Hair follicle dermal papilla cell (primary cell): ENCODE measurements at places on chromosomes 6 and 20. TPM values are rescaled to one million over a fixed set of nuclear protein-coding genes. Genes with fewer than 3 reads are reported as not detected.

Gene SAMD10
- 0.49 TPM in 2 replicates for total RNA-seq

Gene HLA-DRB1
- total RNA-seq, result 0.12 and 3.1 TPM in 2 replicates

Gene RAB44
- total RNA-seq, result under 0.01 TPM in 1 of 2 replicates, not detected in the other

Gene BEND6
- total RNA-seq, result 18.2 and 20.8 TPM in 2 replicates

Gene HSP90AB1
- 553 and 574 TPM in 2 replicates for total RNA-seq

Gene EFCAB8
- total RNA-seq, result under 0.01 TPM in 1 of 2 replicates, not detected in the other

Gene CNBD2
- 2.1 and 2.2 TPM in 2 replicates for total RNA-seq

Gene HAO1
- not detected in 2 replicates for total RNA-seq

Gene PTPN1
- 37.0 and 38.0 TPM in 2 replicates for total RNA-seq

Gene VSX1
- total RNA-seq, result not detected in 2 replicates

Gene EMILIN3
- 0.12 and 0.16 TPM in 2 replicates for total RNA-seq

Gene FAM184A
- 0.32 and 0.36 TPM in 2 replicates for total RNA-seq
